ENCODE measurements at places on chromosomes 12 and 14.

DNA sequence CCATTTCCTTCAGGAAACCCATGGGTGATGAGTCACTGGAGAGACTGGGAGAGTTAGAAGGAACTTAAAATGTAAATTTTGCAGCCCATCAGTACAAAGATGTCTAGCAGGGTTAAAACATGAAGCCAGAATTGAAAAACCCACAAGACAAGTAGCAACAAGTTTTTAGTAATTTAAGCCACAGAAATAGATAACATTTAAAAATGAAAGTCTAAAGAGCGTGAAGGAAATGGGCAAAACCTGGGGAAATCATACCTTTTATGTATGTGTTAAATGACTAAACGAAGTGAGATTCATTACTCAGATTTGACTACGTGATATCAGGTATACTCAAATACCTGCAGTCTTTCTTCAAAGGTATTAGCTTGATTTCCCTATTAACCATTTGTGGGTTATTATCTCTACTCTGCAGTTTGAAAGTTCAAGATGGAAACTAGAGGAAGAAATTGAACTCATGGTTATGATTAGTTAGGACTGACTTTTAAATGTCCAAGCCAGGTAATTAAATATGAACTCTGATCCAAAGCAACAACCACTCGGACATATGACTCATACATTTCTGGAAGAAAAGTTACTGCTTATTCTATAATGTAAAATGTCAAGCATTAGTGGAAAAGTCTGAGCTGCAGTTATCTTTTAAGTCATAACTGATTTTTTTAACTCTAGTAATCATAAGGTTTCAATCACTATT, 84.1 kb downstream of the ITPR2 start:
- no peak for DNase-seq

DNA sequence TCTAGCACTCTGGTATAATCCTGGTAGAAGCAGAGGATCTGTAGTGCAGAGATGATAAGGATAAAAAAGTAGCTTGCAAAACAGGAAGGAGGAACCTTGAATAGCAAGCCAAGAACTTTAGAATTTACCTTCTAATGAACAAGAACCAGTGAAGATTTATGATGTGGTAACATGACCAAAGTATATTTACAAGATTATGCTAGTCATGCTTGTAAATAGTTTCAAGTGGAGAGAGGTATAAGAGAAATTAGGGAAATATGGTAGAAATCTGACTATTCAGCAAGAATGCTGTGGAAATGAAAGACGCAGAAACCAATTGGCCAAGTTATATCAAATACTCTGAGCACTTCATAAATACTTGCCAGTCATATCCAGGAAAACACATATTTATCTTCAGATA, 47.8 kb downstream of the ERGIC2 start:
- no peak for DNase-seq

DNA sequence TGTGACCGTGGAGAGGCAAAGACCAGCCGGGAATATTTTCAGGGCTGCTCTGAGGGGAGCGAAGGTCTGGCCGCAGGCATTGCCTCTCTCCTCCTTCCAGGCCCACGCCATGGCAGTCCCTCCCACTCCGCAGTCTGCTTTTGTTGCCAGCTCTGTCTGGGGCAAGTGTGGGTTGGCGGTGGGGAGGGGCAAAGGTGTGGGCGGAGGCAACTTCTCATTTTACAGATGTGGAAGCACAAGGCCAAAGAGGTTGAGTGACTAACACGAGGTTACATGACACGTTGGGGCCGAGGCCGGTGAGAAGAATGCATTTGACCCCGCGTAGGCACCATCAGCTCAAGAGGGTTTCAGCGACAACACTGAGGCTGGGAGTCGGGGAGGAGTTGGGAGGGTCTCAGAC, 6.1 kb upstream of the FAIM2 start:
- no peak for DNase-seq

DNA sequence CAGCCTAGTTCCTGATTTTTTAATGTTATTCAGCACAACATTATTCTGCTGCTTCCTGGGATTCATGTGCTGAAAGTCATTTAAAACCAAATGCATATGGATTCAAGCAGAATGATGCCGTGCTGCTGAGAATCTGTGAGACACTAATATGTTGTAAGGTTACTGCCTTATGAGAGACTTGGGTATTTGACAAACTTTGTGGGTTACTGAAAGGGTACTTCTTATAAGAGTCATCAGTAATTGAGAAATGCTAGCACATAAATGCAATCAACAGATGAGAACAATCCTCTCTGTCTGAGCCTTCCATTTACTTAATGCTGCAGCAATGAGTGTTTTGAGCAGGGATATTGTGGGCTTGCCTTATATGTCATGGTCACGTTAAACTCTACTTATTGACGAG, 175.7 kb downstream of the NPAS3 start:
- DNase-seq, result no peak

GRCh38 chr14:81219759-81220579, 790 bp downstream of the GTF2A1 start:
- peak; percentile 70 for DNase-seq

- no peak for DNase-seq
Measured at GRCh38 chr12:78494911-78495310, 369.7 kb upstream of the SYT1 start.

GRCh38 chr14:99909513-99910064, 116.4 kb downstream of the EML1 start:
- no peak for DNase-seq

GRCh38 chr12:10716704-10717315, 6.3 kb downstream of the YBX3 start:
- no peak for DNase-seq

DNA sequence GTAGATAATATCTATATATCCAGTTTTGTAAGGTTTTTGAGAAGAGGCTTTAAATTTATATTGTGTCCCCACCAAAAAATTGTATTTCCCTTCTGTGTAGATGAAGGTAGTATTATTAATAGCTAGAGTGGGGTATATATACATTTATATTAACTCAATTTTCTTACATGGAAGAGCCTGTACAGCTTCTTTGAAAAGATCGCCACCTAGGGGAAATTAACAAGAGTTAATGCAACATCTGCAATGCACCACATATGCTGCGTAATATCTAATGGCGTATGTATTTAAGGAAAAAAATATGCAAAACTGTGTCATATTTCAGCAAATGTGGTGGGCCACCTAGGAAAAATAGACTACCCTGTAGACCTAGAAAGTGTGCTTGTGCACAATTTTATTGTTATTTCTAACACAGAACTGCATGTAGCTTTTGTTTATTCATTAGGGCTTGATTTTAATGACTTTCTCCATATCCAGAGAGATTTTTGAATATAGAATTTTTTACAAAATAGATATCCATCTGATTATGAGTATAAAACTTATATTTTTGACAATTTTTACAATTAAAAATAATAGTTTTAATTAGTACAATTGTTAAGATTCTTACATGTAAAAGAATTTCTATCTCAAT, 14.0 kb downstream of the CCER1 start:
- DNase-seq, result peak; percentile 66

DNA sequence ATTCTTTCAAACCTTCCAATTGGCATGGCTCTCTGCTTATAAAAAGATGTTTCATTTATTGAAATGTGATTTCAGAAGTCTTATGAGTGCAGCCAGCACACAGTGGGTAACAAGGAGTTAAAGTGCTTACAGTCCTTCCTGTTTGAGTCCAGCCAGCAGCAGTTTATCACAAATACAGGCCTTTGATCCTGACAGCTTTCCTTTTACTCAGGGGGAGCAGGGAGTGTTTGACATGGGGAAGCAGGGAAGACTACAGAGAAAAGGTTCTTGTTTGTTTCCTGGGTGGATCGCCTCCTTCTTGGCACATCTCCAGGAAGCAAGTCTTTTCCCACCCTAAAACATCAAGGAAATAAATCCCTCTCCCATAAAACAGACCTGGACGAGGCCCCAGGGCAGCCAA, 216.1 kb downstream of the MSRB3 start:
- DNase-seq, result no peak

GRCh38 chr14:89435492-89435891, 18.5 kb upstream of the FOXN3 start:
- peak; percentile 1 for DNase-seq

GRCh38 chr14:89957791-89958190, 2.1 kb downstream of the TDP1 start:
- DNase-seq, result no peak

DNA sequence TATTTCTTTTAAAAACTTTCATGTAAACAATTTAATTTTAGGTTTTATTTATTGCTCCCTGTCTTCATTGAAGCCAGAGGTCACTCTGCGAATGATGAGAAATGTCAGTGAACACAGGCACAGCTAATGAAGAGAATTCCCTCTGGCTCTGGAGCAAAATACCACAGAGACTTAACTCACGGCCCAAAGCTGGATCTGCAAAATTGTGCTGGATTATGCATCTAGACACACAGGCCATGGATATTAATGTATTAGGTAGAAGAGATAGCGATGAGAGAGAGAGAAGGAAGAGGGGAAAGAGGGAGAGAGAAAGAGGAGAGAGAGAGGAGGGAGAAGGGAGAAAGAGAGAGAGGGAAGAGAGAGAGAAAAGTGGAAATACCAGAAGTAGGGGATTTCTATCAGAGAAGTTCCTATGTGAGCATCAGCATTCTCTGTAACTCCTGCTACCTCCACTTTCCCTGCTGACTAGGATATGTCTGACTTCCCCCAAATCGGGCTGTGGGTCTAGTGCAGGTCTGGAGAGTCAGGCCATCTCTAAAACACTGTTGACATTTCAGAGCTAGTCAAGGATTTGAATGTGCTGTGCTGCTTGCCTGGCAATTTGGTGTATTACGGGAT, 3.7 kb downstream of the ARHGDIB start:
- DNase-seq, result no peak

GRCh38 chr14:61860294-61860918, 98.2 kb downstream of the SNAPC1 start:
- peak; percentile 79 for DNase-seq

- DNase-seq, result no peak
Measured at GRCh38 chr12:50120953-50121352, 8.9 kb downstream of the COX14 start.

- no peak for DNase-seq
Measured at GRCh38 chr14:103550451-103551337, 11.8 kb downstream of the BAG5 start.

- no peak for DNase-seq
Measured at GRCh38 chr12:468671-469389, 9.1 kb downstream of the B4GALNT3 start.

GRCh38 chr12:98575013-98575412, 18.5 kb upstream of the SLC25A3 start:
- DNase-seq, result no peak

DNA sequence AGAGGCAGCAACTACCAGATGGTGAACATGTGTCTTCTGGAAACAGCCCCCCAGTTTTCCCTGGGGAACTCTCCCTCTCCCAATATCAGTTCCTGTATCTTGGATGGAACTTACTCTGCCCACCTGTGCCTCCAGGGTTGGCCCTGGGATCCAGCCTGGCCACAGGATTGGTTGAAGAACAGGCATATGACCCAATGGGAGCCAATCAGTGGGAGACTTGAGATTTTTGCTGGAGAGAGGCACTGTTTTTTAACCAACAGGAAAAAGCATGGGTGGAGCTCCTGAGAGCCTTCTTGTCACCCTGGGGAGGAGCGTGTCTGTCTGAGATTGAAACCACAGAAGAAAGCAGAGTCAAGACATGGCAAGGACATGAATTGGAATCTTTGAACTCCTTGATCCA, 33.6 kb upstream of the COX6A1 start:
- DNase-seq, result no peak

DNA sequence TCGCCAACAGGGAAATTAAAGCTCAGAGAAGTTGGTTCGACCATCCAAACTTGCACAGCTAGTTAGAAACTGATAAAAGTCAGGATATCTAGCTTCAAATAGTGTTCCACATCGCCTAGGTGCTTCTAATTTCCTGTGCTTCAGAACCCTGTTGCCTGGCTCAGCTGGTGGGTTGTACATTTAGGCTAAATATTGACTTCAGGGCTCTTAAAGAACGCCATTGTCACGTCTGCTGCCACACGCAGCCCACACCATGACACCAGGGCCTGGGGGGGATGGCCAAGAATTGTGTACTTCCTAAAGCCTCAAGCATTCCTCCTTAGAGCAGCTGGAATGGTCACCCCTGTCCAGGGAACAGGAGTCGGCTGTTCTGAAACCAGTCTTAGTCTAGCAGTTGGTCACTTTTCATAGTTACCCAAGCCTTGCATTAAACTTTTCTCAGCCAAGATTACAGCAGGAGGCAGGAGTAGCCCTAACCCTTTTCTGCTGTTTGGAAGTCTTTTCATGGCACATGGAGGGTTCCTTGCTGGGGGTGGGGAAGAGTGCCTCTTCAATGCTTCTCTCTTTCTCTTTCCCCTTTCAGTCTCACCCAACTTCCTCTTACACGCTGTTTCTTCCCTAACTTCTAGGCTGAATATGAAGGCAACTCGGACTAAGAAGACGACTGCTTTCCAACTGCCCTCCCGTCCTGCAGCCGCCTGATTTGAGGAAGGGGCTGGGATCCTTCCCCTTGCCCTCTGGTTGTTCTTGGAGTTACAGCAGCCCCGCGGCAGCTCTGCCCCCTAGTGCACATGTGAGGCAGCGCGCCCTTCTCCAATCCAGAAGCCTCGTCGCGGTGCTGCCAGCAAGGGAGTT, 17.1 kb downstream of the FOS start:
- DNase-seq, result peak; percentile 86

DNA sequence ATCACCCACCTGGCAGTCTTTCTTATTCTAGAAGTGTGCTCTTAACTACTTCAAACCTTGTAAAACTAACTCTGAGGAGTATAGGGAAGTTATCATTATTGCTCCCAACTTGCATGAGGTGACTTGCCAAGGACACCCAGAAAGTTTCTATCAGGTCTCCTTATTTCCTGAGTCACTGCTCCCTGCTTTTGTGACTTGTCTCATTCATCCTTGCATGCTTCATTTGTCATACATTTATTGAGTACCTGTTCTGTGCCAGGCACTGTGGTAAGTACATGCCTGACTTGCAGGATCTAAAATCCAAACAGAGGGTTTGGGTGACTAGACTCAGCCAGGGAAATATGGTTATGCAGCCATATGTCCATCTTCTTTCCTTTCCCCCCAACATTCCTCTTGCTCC, 25.5 kb downstream of the CFAP251 start:
- no peak for DNase-seq

- DNase-seq, result peak; percentile 49
Measured at GRCh38 chr14:52154992-52155650, 86.3 kb upstream of the NID2 start.

GRCh38 chr14:104865631-104866441, 768 bp downstream of the CEP170B start:
- no peak for DNase-seq

- DNase-seq, result peak; percentile 60
Measured at GRCh38 chr12:75722714-75723200, 211.3 kb upstream of the KRR1 start.

Data from OCI-M1 (cell line).